ENCODE measurements at places on chromosomes 1 and 21.

GRCh38 chr1:47679301-47679791 is 241.5 kb downstream of the FOXD2 start:
- DNase-seq = no peak

DNA sequence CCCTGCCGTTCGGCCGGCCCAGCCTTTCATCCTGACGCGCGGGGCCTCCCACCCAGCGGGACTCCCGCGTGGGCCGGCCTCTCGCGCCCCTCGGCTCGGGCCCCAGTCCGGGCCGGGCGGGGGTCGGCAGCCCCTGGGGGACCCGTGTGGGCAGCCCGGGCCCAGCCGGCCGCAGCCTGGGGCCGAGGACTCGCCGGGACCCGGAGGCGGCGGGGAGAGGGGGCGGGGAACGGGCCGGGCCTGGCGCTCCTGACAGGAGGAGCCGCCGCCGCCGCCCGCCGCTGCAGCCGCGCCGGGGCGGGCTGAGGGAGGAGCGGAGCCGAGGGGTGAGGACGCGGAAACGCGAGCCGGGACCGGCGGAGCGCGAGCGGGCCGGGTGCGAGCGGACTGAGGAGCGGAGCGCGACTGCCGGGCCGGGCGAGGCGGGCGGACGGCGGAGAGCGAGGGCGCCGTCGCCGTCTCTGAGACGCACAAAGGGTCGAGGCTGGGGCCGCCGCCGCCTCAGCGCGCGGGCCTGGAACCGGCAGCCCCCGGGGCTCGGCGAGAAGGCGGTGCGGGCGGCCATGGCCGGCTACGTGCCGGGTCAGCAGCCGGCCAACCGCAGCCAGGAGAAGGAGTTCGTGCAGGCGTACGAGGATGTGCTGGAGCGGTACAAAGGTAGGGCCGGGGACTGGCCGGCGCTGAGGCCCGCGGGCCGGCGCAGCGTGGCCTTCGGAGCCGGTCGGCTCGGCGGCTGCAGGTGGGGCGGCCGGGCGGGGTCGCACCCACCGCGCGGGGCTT is 79.1 kb downstream of the NDUFS5 start:
- DNase-seq = peak; percentile 53

DNA sequence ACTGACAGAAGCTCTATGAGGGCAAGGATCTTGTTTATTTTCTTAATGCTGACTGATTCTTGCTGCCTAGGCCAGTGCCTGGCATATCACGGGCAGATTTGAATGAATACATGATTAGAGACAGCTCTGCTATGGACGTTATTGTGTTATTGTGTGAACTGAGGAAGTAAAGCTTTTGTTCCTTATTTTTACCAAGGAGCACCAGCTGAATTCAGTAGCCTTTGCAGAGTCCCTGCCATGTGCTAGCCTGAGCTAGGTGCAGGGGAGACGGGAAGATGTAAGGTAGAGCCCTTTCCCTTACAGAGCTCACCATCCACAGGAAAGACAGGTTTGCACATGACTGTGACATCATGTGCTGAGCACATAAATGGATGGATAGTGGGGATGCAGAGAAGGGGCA is 36.0 kb upstream of the SCMH1 start:
- no peak for DNase-seq

DNA sequence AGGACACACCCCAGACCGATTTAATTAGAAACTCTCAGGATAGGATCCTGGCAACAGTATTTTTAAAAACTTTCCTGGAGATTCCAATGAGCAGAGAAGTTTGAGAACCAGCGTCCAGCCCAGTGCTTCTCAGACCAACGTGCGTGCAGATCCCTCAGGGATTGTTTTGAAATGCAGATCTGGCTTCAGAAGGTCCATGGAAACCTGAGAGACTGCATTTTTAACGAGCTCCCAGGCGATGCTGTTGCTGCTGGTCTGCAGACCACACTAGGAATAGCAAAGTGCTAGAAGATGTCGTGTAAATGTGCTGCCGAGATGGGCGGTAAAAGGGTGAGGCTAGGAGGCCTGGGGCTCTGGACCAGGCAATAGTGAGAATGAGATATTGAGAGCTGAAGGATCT is 18.4 kb upstream of the CASQ1 start:
- DNase-seq = no peak

DNA sequence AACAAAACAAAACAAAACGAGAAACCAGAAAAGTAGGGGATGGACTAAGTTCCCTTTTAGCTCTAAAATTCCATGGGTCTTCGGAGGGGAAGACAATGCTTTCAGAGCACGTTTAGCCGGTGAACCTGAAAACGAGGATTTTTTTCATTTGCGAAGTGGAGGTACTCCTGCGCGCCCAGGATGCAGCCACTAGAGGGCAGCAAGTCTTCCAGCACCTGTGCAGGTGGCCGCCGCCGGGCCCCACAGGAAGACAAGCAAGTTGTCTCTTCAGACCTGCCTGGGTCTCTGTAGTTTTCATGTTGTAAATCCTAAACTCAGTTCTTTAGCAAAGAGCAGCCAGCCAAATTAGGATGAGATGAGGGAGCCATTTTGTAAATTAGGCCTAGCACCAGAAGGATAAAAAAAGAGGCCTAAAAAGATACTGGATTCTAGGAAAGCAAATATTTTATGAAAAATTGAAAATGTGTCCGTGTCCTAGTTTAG is 17.7 kb upstream of the SNX27 start:
- DNase-seq = no peak

- no peak for DNase-seq
These were observed 272.0 kb downstream of the HHIPL2 start for GRCh38 chr1:222275729-222276465.

DNA sequence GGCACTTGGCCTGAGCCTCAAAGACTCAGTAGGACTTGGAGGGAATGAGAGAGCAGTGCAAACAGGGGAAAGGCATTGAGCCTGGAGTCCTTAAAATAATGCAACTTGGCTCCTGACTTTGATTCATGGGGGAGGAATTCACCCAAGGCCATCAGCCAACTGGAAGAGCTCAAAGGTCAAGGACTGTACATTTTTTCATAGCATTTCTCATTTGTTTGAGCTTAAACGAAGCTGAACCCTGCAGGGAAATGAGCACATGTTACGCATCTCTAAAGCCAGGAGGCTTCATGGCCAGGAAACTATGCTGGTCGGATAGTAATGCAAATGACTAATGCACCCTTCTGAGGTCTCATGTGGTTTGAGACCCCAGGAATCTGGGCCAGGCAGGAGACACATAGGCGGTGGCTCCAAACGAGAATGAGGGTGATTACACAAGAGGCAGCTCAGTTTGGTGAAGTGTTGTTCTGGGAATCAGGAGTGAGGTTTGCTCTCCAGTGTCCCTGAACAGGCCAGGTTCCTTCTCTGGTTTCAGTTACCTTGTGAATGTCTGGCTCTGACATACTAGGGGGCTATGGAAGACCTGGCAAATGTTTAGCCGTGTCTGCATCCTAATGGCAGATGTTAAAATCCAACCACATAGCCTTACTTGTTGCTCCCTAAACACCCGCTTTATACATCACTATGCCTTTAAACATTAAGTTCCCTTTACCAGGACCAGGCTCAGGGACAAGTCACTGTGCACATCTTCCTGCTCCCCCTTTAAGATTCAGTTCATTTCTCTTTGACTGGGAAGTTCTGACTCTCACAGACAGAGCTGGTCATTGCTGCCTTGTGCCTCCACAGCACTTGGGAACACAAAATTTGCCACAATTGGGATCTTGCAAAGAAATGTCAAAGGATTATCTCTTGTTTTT is 503.9 kb upstream of the USP24 start:
- DNase-seq = no peak

GRCh38 chr1:151326619-151327222 is 495 bp downstream of the PI4KB start:
- DNase-seq = peak; percentile 63

DNA sequence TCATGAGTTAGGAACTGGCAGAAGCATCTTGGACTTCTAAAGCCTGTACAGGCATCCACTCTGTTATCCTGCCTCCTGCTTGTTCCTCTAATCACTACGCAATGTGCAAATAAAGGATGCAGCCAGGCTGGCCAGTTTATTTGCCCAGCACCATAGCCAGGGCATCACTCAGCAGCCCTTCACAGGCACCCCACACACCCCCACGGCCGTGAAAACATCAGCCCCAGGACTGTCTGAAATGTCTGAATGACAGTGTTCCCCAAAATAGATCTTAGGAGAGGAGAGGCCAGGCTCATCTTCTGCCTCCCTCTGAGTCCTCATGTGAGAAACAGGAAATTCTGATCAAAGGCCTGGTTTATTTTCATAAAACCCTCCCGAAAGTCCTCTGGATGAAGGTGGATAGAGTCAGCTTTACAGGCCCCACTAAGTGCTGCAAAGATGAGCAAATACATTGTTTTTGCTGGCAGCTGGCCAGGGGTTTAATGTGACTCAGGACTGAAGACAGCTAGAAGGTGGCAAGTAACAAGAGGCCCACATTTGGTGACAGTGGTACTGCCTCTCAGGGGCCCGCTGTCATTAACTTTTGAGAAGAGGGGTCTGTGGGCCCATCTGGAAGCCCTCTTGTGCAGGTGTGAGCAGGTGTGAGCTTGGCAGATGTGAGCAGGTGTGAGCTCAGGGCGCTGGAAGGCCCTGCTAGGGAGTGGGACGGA is 32.9 kb downstream of the GRHL3 start:
- DNase-seq = no peak

- no peak for DNase-seq
These were observed 23.4 kb downstream of the COA7 start for GRCh38 chr1:52674497-52675384.

- no peak for DNase-seq
These were observed 100.7 kb downstream of the KCNN3 start for GRCh38 chr1:154769193-154769895.

- no peak for DNase-seq
These were observed 56.9 kb downstream of the CD58 start for GRCh38 chr1:116513956-116514355.

DNA sequence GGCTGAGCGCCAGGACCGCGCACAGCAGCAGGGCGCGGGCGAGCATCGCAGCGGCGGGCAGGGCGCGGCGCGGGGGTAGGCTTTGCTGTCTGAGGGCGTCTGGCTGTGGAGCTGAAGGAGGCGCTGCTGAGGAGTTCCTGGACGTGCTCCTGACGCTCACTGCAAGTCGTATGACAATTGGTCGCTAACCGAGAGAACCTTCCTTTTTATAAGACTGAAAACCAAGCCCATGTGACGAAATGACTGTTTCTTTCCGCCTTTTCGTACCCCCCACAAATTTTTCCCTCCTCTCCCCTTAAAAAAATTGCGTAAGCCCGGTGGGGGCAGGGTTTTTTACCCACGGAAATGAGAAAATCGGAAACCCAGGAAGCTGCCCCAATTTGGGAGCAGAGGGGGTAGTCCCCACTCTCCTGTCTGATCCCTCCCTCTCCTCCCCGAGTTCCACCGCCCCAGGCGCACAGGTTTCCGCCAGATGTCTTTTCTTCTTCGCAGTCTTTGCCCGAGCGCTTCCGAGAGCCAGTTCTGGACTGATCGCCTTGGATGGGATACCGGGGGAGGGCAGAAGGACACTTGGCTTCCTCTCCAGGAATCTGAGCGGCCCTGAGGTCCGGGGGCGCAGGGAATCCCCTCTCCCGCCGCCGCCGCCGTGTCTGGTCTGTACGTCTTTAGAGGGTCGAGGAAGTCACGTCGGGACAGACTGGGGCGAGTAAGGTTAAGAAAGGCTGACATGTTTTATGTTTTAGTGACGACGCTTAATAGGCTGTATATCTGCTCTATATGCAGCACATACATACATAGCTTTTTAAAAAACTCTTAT is at the start of gene PTGS2:
Gene PTGS2 (minus strand): TSS at position 179 of the 817 bp plus-strand sequence. CDS start 133 bp downstream, at position 46.
- peak; percentile 71 for DNase-seq

Data from caudate nucleus (tissue), 63 donors.